ENCODE measurements at places on chromosomes 5 and 9.

DNA sequence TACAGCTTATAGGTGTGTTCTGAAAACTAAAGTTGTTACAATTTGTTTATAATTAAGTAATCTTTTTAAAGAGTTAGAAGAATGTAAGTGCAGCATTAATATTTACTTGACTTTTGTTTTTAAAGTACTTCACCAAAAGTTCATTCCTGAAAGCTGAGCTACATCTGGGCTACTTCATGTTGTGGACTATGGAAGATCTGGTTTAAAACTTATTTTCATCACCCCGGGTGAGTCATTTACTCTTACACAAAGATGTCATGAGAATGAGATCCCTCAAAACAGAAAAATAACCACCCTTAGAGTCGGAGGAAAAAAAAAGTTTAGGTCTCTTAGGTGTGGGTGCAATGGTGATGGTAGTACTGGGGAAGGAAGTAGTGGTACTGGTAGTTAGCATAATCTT, 5.1 kb downstream of the POU5F2 start:
- no peak for DNase-seq

- DNase-seq, result no peak
Measured at GRCh38 chr9:81790166-81790565, 100.8 kb upstream of the TLE1 start.

- no peak for DNase-seq
Measured at GRCh38 chr5:77170196-77170890, 40.1 kb upstream of the PDE8B start.

DNA sequence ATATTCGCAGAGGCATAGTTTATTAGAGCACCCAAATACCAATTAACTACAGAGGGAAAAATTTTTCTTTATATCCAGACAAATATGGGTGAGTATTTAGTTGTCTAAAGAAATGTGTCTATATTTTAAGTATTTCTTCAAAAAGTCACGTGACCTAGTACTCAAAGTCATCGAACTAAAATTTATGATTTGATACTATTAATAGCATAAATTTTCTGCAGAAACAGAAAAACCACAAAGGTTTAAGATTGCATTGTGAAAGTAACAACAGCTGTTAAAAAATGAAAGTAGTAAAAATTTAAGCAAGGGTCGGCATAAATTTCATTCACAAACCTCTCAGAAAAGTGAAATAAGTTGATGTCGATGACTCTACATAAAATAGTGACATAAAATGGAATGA, 323.9 kb upstream of the RORB start:
- DNase-seq, result no peak

DNA sequence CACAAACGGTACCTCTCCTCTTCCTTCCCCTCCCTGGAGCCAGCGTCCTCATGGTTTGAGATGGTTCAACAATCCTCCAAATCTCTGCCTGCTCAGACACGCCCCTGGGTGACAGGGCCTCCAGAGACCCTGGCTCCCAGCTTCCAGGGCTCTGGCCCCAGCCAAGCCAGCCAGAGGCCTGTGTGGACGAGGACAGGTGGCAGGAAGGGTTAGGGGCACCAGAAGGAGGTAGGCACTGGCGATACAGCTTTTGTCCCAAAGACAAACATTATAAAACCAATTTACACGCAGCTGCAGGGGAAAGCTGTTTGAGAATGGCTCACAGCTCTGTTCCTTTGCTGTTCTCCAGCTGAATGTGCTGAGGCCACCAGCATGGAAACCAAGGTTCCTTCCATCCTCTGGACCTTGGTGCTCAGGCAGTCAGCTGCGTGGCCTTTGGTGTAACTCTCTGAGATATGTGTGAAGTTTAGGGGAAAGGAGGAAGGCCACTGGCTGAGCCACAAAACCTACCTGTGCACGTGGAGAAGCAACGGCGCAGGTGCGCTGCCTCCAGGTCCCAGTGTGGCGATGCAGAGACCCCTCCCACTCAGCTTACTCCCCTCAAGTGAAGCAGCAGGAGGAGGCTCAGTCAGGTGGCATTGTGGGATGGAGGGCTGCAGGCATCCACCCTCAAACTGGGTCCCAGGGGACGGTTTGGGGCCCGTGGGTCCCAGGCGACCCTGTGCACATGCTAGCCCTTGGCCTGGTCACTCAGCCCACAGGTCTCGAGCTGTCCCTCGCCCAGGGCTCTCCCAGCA, 4.3 kb upstream of the QRFP start:
- DNase-seq, result no peak

- no peak for DNase-seq
Measured at GRCh38 chr5:109519416-109519815, 109.6 kb upstream of the PJA2 start.

DNA sequence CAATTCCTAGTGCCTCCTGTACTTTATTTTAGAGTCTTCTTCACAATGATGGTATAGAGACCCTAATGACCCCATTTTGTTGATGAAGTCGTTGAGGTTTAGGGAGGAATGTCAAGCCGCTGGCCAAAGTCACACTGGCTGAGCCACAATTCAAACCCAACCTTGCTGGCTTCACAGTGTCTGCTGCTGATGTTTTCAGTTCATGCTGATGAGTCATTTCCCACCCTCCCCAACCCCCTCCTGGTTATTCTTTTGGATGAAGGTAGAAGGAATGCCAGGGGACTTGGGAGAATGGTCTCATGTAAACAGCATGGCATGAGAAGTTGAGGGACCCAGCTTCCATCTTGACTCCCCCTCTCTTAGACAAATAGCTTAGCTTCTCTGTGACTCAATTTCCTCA, 68.6 kb downstream of the TMEM252 start:
- no peak for DNase-seq

DNA sequence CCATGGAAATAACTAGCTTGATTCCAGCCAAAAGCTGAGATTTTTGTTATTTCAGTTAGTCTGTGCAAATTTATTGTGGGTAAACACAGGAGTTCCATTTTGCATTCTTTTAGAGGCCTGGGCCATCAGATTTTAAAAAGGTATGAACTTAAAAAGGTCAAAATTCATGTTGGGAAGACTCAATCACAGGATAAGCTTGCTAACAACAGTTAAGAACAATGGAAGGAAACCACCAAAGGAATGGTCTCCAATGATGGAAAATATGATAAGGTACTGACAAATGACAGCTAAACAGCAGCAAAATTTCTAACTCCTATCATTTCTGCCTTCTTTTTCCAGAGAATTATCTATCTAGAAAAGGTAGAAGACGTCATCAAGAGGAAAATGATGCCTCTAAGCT, 16.0 kb downstream of the ABITRAM start:
- no peak for DNase-seq

GRCh38 chr5:34603378-34603777, 52.8 kb upstream of the RAI14 start:
- no peak for DNase-seq

- DNase-seq, result no peak
Measured at GRCh38 chr9:127025042-127025441, 97.4 kb downstream of the ANGPTL2 start.
